ENCODE measurements at places on chromosomes 11 and 22.

DNA sequence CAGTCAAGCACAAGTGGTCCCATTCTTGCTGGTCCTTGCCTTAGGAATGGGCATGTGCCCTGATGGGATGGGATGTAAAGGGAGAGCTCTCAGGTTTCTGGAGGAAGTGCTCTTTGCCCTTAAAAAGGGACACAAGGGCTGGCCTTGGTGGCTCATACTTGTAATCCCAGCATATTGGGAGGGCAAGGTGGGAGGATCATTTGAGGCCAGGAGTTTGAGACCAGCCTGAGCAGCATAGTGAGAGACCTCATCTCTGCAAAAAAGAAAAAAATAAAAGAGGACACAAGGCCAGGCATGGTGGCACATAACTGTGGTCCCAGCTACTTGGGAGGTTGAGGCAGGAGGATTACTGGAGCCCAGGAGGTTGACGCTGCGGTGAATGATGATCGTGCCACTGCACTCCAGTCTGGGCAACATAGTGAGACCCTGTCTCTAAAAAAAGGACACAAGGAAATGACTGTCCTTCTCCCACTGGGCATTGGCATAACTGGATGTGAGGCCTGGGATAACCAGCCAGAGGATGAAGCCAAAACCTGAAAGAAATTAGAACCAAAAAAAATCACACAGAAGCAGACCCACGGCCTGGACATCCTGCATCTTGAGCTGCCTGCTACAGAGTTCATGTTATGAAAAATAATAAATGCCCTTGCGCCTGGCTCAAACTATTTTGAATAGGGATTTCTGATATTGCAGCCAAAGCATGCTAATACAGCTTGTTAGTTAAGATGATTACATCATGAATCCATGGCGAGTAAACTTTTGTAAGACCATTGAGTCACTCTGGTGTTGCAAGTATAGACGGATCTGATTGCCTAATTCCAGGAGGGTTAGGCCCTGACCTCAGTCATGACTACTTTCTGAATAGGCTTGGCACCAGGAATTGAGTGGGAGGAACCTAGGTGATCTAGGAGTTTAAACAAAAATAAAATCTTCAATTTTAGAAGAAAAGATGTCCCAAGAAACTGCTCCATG lies 12.9 kb upstream of the CRKL start:
- DNase-seq, result no peak

DNA sequence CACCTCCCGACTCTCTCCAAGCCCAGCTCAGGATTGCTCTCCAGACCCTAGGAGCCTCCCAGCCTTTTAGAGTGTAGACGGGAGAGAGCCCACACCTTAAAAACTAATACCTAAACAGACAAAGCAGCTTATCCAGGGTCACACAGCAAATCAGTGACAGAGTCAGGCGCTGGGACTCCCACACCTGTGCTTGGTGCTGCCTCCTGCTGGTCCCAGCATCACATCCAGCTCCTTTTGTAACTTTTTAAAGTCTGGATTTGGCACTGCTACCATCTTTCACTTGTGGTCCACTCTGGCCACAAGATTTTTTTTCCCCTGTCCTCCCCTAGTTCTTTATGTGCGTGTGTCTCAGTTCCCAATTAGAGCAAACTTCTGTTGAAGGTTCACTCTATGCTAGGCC lies 4.7 kb downstream of the ANO1 start:
- DNase-seq, result no peak

GRCh38 chr22:21587803-21588611 lies 20.5 kb downstream of the UBE2L3 start:
- peak; percentile 30 for DNase-seq

DNA sequence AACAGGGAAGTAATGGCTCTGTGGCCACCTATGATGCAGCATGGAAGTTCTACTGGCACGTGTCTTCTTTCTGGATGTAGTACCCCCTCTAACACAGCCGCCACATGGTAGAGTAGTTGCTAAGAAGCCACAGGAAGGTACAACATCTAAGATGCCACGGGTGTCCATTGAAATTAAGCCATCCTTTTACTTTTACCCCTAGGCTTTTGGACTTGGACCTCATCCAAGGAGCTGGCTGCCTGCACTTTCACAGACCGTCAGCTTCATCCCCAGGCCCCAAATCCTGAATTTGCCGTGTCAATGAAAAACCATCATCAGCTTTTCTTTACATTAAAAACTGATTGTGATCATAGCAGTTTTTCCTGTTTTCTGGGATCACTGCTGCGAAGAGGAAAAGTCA lies 102.4 kb downstream of the RPL27A start:
- DNase-seq, result no peak

- no peak for DNase-seq
These were observed 77.1 kb upstream of the CD82 start for GRCh38 chr11:44488165-44488965.

GRCh38 chr22:17980638-17981051 lies 43.7 kb downstream of the MICAL3 start:
- peak; percentile 43 for DNase-seq

- DNase-seq, result no peak
These were observed at the start of gene SHANK2 for GRCh38 chr11:71252269-71252769. Gene SHANK2, minus strand, starts transcription at chr11:71252577. Its CDS starts 105,251 bp downstream, at chr11:71147326.

- no peak for DNase-seq
These were observed 39.5 kb downstream of the MTMR2 start for GRCh38 chr11:95884376-95884775.

DNA sequence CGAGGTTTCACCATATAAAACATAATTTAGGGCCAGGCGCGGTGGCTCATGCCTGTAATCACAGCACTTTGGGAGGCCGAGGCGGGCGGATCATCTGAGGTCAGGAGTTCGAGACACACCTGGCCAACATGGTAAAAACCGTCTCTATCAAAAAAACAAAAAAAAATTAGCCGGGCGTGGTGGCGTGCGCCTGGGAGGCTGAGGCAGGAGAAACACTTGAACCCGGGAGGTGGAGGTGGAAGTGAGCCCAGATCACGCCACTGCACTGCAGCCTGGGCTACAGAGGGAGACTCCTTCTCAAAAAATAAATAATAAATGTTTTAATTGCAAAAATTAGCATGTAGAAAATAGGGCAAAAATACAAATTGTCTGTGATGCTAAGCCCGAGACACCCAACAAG lies 993 bp upstream of the SFI1 start:
- DNase-seq, result no peak

DNA sequence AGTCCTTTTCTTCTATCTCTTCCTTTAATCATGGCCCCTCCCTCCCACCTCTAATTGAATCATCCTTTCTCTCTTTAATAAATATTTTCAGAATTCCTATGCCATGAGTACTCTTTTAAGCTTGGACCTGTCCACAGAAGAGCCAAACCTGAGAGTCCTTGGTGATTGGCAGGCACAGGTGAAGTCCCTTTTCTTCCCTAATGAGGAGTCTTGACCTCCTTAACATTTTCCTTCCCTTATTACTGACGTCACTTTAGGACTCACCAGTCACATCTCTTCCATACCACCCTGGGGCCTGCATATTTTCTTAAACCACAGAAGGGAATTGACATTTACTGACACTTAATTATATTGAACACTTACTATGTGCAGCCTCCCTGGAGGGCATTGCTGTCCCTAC lies 41.0 kb upstream of the RASSF10 start:
- DNase-seq, result no peak

DNA sequence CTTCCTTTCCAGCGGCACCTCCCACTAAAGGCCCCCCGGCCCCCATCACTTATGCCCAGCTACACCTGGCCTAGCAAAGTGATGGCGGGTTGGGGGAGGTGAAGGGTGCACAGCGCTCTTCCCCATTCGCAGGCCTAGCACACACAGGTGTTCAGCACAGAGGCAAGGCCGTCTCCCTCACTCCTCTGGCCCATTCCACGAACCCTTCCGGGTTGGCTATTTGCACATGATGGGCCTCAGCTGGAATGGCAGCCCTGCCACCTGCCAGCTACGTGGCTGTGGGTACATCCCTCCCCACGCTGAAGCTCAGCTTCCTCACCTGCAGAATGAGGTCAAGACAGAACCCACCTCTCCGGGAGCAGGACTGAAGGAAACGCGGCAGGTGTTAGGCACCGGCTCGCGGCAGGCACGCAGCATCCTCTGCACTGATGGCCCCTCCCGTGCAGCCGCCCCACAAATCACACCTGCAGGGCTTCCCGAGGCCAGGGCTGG lies 4.8 kb downstream of the KIAA0930 start:
- no peak for DNase-seq

DNA sequence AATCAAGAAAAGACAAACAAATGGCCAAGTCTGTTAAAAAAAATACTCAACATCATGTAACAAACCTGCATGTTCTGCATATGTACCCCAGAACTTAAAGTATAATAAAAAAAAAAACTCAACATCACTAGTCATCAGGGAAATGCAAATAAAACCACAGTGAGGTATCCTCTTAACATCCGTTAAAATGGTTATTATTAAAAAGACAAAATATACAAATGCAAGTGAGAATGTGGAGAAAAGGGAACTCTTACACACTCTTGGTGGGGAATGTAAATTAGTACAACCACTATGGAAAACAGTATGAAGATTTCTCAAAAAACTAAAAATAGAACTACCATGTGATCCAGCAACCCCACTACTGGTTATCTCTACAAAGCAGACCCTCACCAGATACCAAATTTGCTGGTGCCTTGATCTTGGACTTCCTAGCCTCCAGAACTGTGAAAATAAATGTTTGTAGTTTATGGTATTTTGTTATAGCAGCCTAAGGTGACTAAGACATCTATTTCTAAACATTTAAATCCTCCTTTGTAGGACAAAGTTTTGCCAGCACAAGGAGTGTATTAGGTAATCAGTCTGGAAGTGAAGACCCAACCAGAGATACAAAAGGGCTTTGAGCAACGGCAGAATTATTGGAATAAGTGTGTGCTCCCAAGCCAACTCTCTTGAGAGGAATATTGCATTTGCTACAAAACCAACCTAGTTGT lies 32.4 kb upstream of the SCUBE2 start:
- DNase-seq, result no peak

- no peak for DNase-seq
These were observed 39.3 kb downstream of the RPL27A start for GRCh38 chr11:8721609-8722500.

GRCh38 chr22:44180706-44181032 lies at the start of gene PARVG:
Gene PARVG, plus strand, starts transcription at chr22:44180925. Its CDS starts 2,405 bp downstream, at chr22:44183330.
- DNase-seq, result peak; percentile 59

- no peak for DNase-seq
These were observed 1.7 kb upstream of the MUC5B start for GRCh38 chr11:1220941-1221721.

- DNase-seq, result no peak
These were observed 8.1 kb downstream of the BCL9L start for GRCh38 chr11:118917481-118918127.

DNA sequence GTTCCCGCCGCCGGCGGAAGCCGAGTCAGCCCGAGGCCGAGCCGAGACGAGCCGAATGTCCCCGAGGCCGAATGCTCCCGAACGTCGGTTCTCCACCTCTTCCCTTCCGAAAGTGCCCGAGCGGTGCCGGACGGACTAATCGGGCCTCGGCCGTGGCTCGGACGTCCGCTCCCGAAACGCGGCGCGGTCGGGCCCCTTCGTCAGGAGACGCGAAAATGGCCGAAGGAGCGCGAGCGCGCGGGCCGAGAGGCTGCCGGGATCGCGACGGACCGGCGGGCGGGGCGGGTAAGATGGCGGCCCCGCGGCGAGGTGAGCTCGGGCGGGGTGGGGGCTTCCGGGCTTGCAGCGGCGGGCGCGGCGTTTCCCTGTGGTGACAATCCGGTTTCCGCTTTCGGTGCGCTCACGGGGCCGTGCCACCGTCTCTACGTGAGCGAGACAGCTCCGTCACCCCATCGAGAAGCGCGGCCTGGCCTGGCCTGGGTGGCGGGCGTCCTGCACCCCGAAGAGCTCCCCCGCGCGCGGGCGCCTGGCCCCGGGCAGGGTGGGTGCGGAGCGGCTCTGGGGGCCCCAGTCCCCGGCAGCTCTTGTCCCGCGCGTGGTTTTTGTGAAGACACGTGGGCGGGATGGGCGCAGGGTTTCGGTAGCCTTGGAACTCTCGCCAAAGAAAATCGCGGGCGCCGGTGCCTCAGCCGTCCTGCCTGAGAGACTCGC lies at the start of gene TMEM80:
TMEM80 (plus strand) TSS at position 279 of the 711 bp plus-strand sequence; CDS start at position 291, 12 bp downstream.
- peak; percentile 98 for DNase-seq

GRCh38 chr11:122882857-122883645 lies 492 bp downstream of the JHY start:
- peak; percentile 47 for DNase-seq

- no peak for DNase-seq
These were observed 42.4 kb upstream of the NAV2 start for GRCh38 chr11:19670030-19670791.

GRCh38 chr11:44749189-44749588 lies 22.4 kb downstream of the TSPAN18 start:
- DNase-seq, result no peak

DNA sequence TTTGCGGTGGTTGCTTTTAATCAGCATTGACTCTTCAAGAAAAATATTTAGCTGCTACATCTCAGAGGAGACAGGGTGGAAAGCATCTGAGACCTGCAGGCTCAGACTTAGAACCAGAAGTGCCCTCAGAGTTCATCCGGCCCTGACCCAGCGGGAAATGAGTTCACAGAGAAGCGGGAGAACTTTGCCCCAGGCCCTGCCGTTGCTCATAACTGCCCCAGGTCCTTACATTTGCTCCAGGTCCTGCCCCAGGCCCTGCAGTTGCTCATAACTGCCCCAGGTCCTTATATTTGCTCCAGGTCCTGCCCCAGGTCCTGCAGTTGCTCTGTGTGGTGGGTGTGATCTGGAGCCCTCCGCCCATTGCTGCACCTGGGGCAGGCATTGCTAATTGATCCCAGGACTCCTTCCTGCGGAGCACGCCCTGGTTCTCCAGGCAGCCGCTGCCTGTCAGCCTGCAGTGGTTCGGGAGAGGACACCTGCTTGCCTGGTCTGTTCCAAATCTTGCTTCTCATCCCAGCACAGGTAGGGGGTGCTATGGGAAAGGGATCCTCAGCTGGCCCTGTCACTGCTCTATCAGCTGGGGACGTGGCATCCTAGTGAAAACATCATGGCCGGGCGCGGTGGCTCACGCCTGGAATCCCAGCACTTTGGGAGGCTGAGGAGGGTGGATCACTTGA lies 58.1 kb upstream of the PPP6R3 start:
- no peak for DNase-seq

GRCh38 chr11:16895306-16895705 lies 118.9 kb downstream of the PLEKHA7 start:
- no peak for DNase-seq

- no peak for DNase-seq
These were observed 75.5 kb upstream of the RAB38 start for GRCh38 chr11:88250566-88251242.

DNA sequence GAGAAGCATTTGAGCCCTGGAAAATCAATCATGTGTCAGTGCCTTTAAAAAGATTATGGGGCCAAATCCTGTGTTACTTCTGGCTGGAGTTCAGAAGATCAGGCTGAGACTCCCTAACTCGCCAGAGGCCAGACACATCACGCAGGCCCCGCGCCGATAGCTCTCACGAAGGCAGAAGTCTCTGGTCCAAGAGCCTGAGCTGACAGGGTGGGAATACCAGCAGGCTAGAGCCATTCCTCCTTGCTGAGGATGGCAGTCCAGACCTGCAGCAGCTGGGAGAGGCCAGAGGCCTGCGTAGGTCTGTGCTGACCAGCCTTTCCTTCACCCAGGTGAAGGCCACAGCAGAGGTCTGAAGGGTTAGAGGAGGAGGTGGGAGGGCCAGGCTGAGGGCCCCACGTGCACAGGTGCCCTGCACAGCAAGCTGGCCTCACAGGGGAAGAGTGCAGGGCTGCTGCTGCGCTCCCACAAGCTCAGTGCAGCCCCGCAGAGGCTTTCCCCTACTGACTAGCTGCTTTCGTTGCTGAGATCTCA lies 52.9 kb downstream of the ST14 start:
- DNase-seq, result no peak

GRCh38 chr11:79439886-79440570 lies 802 bp downstream of the TENM4 start:
- DNase-seq, result peak; percentile 25

Data from memory B cell (primary cell).